GM20000 (cell line): ENCODE measurements at places on chromosomes 16 and 17.

DNA sequence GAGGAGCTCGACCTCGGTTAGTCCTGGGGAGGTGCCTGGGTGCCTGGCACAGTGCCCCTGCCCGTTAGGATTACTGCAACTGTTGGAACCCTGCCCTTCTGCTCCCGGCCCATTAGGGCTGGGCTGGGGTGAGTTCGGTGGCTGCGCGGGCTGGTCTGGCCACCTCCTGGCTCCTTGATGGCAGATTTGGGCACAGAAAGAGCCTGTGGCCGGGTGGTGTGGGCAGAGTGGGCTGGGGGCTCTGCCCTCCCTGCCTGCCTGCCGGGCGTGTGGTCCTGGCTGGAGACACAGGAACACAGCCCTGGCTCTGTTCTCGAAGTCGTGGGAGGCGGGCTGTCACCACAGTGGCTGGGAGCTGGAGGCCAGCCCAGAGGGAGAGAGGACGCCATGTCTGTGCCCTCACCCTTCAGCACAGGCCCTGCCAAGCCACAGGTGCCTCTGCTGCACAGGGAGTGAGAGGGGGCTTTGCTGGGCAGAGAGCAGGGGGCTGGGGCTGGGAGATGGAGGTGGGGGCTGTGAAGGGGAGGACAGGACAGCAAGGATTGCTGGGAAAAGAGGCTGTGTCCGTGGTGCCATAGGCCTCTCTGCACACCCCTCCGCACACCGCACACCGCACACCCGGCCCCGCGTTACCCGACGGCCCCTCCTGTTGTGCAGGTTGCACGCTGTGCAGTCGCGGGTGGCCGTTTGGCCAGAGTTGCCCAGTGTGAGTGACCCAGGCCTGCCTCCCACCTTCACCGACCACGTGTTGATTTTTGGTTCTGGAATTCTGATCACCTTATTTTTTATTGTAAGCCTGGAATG, 236.6 kb upstream of the GSE1 start:
- no peak for DNase-seq

DNA sequence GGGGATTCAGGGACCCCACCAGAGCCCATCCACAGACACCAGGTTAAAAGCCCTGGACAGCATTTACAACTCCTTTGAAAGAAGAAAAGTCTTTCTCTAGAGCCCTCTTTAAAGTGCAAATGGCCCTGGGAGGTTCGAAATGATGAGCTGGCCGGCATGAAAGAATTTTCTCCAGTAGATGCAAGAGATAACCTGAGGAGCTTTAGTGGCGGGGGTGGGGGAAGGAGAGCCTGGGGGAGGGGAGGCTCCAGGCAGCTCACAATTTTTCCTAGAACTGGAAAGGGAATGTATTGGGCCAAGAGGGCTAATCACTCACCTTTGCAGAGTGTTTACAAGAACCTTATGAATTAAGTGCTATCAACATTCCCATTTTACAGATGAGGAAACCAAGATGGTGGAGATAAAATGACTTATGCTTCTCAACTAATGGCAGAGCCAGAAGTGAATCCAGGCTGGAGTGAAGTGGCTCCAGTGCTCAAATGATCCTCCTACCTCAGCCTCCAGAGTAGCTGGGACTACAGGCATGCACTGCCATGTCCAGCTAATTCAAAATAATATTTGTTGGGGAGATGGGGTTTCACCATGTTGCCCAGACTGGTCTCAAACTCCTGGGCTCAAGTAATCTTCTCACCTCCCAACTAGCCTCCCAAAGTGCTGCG, 4.2 kb upstream of the CDH1 start:
- no peak for DNase-seq

DNA sequence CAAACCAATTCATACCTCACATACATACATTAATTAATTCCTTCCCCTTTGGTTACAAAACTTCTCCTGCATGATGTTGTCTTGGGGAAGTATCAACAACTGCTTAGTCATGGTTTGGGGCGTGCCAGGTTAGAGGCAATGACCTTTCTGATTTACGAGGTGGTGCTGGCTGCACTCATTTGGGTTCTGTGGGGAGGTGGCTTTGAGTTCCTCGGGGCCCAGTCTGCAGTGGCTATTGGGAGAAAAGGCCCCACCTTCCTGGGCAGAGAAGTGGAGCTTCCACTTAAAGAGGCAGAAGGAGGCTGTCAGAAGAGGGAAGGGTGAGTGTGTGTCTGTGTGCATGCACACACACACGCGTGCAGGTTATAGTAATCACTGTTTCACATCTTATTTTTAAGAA, 10.2 kb upstream of the ETV4 start:
- DNase-seq: no peak

DNA sequence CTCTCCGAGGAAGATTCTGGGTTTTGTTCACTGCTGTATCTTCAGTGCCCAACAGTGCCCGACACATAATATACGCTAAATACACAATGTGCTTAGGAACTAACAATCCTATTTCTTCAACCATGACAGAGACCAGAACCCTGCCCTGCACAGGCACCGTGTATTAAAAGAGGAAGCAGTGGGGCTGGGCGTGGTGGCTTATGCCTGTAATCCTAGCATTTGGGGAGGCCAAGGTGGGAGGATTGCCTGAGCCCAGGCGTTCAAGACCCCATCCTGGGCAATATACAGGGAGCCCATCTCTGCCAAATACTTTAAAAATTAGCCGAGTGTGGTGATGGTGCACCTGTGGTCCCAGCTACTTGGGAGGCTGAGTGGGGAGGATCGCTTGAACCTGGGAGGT, 19.3 kb downstream of the ARL2BP start:
- no peak for DNase-seq

GRCh38 chr17:59139939-59140338, 15.0 kb downstream of the SKA2 start:
- no peak for DNase-seq

DNA sequence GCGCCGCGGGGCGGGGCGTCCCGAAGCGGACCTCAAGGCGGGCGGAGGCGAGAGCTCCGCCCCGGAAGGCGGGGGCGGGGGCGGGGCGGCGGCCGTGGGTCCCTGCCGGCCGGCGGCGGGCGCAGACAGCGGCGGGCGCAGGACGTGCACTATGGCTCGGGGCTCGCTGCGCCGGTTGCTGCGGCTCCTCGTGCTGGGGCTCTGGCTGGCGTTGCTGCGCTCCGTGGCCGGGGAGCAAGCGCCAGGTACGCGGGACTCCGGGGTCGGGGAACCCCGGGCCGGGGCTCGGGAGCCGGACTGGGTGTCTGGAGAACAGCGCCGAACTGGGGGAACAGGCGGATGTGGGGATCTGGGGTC, at the start of gene TNFRSF12A:
Gene TNFRSF12A, plus strand, starts transcription at position 122 of the 357 bp plus-strand sequence. Its CDS starts 30 bp downstream, at position 152.
- DNase-seq: peak; percentile 95

GRCh38 chr17:78128551-78129350, at the start of gene TMC6:
TMC6 (minus strand) TSS chr17:78128755; CDS start chr17:78126832, 1,923 bp downstream.
- DNase-seq: peak; percentile 94

GRCh38 chr16:65600046-65600445, 478.2 kb upstream of the CDH11 start:
- no peak for DNase-seq

GRCh38 chr17:72901083-72901482, 191.4 kb downstream of the SLC39A11 start:
- no peak for DNase-seq

DNA sequence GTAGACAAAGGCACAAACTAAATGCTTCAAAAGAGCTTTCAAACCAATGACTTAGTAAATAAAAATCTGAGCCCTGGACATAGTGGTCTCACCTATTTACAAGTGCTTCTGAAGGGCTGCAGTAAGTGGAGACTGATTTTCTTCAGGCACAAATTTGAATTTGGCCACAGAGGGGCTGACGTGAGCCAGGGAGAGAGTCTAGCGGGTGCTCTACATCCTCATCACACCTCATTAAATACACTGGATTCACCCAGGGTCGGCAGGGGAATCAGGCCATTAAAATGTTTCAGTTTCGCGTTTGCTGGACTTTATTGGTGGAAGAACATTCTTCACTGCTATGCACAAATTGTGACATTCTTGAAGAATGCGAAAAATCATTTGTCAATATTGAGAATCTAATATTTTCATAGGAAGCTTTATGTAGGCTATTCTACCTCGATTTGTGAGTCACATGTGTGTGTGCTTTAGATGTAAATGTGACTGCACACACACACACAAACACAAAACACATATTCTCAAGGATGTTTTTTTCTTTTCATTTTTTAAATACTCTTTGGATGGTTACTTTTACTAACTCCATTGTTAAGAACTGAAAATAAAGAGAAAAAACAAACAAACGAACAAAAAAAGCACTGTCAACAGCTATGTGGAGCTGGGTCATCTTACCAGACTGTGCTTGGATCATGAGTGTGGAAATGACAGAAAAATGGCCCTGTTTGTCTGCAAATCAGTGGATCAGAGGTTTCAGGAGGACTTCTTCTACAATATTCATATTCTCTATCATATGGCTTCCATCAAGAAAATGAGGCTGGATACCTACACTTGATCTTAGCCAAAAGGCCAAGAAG, 58.9 kb downstream of the CDH11 start:
- DNase-seq: no peak

- DNase-seq: no peak
Measured at GRCh38 chr16:16817196-16817595, 438.3 kb downstream of the NPIPA7 start.

GRCh38 chr17:79842656-79843473, 3.6 kb upstream of the CBX4 start:
- DNase-seq: peak; percentile 67

DNA sequence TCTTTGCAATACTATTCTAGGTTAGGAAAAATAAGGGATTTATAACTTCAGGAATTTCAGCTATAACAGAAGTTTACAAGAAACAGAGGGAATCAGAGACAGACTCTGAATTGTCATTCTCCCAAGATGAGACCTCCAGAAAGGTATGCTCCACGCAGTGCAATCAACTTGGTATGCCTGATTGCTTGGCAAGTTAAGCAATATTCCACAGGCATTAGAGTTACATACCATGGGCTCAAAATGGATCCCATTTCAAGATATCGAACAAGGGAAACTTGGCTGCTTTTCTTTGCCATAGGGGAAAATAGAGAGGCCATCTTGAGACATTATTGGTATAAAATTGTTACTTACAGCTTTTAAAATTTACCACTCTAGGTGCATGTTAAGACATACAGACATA, 615.6 kb upstream of the SOX9 start:
- no peak for DNase-seq

- DNase-seq: no peak
Measured at GRCh38 chr16:12257926-12258561, 281.5 kb downstream of the SNX29 start.

GRCh38 chr16:72425571-72426341, 253.8 kb upstream of the PMFBP1 start:
- DNase-seq: no peak

- DNase-seq: no peak
Measured at GRCh38 chr17:80948976-80949450, 42.6 kb upstream of the CHMP6 start.

GRCh38 chr17:15929941-15930340, 15.0 kb upstream of the ADORA2B start:
- DNase-seq: no peak

- DNase-seq: no peak
Measured at GRCh38 chr17:65817951-65818350, 256.5 kb upstream of the AXIN2 start.

DNA sequence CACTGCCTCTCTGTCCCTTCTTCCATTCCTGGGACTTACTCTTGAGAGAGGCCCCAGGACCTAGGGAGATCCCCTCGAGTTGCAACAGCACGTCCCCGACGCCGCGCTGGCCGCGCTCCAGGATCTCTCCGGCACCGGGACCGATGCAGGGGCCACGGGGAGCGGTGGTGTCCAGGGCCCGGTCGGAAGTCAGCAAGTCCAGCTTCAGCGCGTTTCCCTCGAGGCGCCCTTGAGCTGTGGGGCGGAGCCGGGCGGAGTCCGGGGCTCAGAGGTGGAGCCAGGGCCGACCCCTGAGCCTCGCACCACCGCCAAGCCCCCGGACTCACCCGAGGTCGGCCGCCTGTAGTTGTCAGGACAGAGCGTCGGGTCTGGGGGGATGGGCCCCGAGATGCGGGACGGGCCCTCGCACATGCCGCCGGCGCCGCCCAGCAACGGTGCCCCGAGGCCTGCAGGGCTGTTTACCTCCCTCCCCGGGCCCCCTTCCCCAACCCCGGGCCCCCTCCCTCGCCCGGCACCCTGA, 458 bp downstream of the ENKD1 start:
- DNase-seq: peak; percentile 51

DNA sequence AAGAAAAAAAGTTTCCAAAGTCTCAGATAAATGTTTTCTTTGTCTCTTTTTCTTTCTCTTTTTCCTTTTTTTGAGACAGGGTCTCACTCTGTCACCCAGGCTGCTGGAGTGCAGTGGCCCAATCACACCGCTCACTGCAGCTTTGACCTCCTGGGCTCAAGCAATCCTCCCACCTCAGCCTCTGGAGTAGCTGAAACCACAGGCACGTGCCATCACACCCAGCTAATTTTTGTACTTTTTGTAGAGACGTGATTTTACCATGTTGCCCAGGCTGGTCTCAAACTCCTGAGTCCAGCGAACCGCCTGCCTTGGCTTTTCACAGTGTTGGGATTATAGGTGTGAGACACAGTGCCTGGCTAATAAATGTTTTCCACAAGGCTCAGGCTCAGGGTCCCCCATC, 53.3 kb upstream of the KSR1 start:
- DNase-seq: no peak

DNA sequence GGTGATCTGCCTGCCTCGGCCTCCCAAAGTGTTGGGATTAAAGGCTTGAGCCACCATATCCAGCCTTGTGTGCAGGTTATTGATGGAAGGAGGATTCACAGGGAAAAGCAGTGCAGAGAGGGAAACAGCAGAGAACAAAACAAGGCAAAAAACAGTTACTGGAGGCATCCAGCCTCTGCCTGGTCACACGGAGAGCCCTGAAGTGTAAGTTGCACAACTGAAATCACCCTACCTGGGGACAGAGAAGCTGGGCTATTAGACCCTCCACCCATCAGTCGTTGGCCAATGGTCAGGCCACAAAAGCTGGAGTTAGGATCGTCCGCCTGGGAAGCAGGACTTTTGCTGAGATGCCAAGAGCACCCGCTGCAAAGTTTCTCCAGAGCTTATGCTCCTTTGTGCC, 57.9 kb upstream of the BCO1 start:
- no peak for DNase-seq

DNA sequence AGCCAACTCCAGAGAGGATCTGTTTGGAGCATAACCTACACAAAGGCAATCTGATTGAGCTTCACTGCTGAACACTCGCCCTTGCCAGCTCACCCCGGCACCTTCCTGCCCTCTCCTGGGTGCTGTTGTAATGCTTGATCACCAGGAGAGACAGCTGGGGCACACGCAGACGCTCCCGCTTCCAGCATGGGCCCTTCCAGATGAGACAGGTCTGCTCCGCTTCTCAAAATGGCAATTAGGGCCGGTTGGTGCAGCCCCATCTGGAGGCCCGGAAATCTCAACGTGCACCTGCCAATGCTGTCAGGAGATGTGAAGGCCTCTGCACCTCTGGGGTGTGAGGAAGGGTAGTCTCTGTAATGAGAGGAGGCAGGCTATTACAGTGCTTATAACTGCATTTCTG, 206.1 kb downstream of the ABCC12 start:
- no peak for DNase-seq
